HuH-7.5 (cell line): ENCODE measurements at places on chromosomes 5 and 9.

GRCh38 chr9:95070549-95071021 lies 246.9 kb downstream of the FANCC start:
- no peak for DNase-seq

DNA sequence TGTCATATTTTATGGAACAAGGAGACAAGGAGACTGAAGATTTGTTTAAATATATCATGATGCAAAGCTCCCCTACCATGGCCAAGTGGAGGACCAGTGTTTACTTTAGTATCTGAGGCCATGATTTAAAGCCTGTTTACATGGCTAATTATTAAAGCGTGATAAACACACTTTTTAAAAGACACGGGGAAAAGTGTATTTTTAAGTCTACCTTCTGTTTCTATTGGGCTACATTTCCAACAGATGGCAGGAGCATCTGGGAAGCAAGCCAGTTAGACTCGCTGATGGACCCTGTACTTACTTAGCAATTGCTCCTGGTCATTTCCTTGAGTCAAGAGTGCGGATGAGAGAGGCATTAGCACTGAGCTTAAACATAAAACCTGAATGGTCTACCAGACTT lies 480.3 kb upstream of the SEMA6A start:
- DNase-seq, result no peak

- DNase-seq, result no peak
These were observed 2.1 kb downstream of the ADAMTS2 start for GRCh38 chr5:179343021-179343718.

DNA sequence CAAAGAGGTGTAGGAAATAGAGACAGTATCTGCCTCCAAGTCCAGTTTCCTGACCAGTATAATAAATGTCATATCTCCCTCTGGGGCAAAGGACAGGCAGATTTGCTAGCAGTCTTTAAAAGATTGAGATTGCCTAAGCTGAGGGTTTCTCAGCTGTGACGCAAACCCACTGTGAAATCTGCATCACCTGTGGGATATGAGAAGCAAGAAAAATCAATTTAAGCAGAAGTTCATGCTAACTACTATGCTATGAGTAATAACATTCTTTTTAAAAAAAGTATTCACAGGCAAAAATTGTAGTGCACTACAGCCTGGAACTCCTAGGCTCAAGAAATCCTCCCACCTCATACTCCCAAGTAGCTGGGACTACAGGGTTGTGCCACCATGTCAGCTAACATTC lies 168.1 kb upstream of the POC5 start:
- DNase-seq, result no peak

- DNase-seq, result no peak
These were observed 1208.2 kb upstream of the C9orf72 start for GRCh38 chr9:28781481-28781880.

DNA sequence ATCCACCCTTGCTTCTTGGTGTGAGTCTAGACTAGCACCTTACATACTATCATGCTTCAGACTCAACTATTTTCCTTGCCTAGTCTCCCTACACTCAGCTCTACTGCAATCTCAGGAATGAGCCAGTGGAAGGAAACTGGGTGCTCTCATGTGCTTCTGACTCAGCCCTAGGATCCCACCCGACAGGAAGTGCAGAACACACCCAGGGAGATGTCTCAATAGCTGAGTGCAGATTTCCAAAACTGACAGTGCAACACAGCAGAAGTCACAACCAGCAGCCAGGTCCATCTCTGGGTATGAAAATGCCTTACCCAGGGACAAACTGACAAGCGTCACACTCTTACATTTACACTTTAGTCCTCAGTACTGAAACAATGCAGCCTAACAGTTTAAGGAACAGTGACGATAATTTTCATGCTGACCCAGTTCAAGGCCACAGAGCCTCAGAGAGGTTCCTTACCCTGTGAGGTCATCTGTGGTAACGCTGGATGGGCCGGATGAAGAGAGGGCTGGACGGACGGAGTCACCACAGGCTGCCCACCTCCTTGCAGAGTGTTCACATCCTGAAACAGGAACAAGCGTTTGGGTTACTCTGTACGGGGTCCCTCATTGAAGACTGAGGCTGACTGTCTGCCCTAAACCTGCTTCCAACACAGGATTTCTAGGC lies 33.0 kb downstream of the FKBP15 start:
- no peak for DNase-seq

DNA sequence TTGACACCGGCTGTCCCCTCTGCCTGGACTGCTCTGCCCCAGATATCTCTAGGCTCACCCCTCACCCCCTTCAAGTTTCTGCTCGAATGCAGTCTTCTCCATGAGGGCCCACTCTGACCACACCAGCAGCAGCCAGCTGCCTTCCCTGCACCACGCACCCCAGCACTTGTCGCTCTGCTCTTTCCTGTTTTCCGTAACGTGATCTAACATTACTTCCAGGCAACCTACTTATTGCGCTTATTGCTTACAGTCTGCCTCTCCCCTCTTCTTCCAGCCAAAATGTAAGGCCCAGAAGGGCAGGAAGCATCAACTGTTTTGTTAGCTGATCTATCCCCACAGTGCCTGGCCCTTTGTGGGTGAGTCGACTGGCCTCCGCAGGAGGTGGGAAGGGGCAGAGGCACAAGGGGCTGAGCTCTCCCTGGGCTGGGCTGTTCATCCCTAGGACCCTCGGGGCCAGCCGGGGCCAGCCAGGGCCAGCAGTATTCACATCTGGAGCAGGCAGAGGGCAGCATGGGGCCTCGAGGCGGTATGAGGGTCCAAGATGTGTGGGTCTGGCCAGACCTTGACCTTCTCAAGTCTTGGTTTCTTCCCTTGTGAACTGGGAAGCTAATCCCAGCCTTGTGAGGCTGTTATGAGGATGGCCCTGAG lies 11.6 kb upstream of the DBN1 start:
- no peak for DNase-seq

GRCh38 chr9:77872863-77873262 lies 158.7 kb downstream of the GNAQ start:
- no peak for DNase-seq

GRCh38 chr5:135356522-135357318 lies 42.3 kb downstream of the MACROH2A1 start:
- no peak for DNase-seq

DNA sequence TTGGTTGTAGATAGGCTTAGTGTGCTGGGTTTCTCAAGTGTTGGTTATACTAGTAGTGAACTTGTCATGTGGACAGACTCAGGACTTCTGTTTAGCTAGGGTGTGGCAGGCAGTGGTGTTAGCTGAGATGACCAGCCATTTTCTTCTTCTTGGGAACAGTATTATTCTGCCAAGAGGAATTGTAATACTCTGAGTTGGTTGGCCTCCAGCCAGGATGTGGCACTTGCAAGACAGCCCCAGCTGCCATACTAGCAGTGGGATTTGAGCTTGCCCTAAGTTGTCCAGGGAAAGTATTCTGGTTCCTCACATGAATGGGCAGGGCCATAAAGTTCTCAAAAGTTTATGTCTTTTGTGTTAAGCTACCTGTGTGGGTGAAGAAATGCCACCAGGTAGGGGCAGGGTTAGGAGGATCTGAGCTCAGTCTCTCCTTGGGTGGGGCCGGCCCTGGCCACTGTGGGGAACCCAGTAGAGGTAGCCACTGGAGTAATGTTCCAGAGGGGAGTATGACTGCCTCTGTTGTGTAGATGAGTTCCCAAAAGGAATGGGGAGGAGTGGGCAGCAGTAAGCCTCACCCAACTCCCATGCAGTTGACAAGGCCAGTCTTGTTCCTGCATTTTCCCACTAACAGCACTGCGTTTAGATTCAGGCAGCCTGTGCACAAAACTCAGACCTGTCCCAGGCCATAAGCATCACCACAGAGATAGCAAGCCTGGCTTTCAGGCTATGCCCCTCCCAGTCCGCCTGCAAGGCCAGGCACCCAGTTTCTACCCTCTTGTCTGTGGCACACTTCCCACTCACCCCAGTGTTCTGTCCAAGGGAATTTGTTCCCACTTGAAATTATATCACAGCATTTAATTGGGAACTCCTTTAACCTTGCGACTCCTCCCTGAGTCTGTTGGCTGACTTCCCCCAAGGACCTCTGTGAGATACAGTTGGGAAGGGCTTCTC lies 250.7 kb downstream of the ANXA1 start:
- no peak for DNase-seq

DNA sequence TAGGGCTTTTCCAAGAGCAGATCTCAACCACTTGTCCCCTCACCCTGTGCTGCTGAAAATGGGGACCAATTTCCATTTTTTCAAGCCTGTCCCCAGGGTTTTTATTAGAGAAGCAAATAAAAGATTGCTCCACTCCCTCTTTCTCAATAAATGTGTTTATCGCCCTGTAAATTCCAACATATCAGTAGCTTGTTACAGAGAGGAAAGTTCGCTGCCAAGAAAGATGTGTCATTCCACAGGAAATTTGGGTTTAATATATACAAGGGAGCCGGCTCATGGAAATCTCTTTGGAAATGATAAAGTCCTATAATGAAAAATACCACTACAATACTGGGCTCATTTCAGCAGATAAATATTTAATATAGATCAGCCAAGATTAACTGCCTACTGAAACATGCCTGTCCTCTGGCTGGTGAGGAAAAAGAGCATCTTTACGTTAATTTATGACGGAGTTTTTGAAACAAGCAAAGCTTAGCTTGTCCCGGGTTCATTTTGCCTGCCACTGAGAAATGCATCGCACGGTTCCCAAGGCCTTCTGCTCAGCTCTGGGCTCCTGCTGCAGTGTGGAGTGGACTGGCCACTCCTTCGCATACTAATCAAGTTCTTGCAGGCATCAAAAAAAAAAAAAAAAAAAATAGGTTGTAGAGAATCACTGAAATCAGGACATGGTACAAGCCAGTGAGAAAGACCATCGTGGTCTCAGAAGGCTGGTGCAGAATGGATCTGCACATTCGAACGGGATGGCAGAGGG lies 84.5 kb downstream of the BRINP1 start:
- DNase-seq, result no peak

- no peak for DNase-seq
These were observed 44.2 kb downstream of the NACC2 start for GRCh38 chr9:136050701-136051452.

DNA sequence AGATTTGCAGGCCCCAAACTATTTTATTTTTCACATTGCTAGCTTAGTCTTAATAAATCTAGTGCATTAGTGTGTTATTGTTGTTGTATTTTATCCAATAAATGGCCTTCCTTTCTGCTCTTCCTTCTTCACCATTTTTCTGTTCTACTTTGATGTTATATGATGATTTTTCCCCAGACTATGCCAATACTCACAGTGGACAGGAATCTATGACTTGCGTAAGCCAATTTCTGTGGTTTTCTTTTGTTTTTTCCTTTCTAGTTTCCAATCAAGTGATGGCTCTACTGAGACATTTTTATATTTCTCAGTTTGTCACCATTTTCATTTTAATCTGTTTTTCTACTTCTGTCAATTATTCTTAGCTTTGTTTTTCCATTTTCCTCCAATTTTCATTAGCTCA lies 106.8 kb upstream of the FBXL7 start:
- DNase-seq, result no peak

- DNase-seq, result no peak
These were observed 337.7 kb downstream of the FBXL7 start for GRCh38 chr5:15837551-15838289.

- DNase-seq, result no peak
These were observed 89.9 kb upstream of the FSD1L start for GRCh38 chr9:105357937-105358336.

GRCh38 chr5:91206103-91206502 lies 177.0 kb downstream of the ARRDC3 start:
- DNase-seq, result no peak

DNA sequence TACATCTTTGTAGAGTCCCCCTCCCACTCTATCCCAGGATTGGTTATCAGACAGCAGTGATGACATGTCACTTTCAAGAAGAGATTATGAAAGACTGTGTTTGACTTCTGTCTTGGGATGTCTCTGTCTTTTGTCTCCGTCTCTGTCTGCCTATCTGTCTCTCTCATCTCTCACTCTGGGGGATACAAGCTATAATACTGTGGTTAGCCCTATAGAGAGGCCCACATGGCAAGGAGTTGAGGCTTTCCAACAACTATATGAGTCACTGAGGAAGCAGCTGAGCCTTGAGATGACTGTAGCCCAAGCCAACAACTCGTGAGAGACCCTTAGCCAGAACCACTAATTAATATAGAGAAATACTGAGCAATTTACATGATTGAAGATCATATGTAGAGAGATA lies 284.8 kb downstream of the PDE4D start:
- no peak for DNase-seq

GRCh38 chr5:67234671-67235176 lies 38.1 kb upstream of the CD180 start:
- no peak for DNase-seq

DNA sequence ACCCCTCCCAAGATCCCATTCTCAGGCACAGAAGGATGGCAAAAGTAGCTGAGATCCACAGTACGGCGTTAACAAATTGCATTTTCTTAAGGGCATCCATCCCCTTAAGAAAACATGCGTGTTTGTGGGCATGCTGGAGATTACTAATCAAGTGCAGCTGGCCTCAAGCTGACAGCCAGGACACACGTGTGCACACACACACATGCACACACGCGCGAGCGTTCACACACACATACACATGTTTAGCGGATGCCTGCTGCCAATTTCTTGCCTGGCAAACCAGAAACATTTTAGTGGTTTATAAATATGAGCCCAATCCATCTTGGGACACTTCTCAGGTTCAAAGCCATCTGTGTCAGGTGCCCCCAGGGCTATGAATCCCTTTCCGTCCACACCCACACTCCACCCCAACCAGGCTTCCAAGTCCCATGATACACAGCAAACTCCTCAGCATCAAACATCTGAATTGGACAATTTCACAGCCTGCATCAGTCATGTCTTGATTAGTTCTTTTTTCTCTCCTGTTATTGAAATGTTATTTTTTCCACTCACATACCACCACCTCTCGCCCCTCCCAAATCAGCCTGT lies 23.5 kb upstream of the SMIM23 start:
- DNase-seq, result no peak

- no peak for DNase-seq
These were observed 118.9 kb downstream of the NXNL2 start for GRCh38 chr9:88653911-88654310.

DNA sequence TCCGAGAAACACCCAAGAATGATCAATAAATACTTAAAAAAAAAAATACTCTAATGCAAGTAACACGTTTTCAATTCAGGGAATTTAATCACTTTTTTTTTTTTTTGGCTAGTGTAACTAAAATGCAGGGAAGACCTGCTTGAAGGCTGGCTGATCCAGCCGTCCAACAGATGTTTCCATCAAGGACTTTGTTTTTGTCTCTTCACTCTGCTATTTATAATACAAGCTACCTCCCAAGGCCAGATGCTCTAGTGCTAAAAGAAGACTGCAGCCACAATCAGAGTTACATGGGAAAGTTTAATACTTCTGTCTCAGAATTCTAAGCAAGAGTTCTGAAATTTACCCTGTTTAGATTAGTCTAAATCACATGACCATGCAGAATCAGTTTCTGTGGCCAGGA lies 14.5 kb downstream of the TBCA start:
- DNase-seq, result no peak

- no peak for DNase-seq
These were observed 457.9 kb upstream of the PTGER4 start for GRCh38 chr5:40221796-40222195.

- no peak for DNase-seq
These were observed 1.1 kb upstream of the SV2C start for GRCh38 chr5:76081811-76082771.

DNA sequence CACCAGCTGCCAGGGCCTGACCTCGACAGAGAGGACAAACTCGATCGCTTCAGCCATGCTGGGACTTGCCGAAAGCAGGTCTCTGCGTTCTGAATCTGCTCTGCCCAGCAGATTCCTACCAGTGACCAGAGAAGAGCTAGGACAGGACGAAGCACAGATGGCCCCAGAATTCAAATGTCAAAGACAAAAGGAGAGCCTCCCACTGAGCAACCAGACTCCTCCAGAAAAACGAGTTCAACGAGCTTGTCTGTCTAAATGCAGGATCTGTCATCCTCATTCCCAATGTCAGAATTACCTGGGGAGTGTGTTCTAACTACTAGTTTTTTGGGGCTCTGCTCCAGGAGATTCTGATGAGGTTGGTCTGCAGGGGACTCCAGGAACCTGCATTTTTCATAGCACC lies 13.4 kb downstream of the AK8 start:
- no peak for DNase-seq
